AG04449 (cell line): ENCODE measurements at places on chromosomes 7 and 10.

DNA sequence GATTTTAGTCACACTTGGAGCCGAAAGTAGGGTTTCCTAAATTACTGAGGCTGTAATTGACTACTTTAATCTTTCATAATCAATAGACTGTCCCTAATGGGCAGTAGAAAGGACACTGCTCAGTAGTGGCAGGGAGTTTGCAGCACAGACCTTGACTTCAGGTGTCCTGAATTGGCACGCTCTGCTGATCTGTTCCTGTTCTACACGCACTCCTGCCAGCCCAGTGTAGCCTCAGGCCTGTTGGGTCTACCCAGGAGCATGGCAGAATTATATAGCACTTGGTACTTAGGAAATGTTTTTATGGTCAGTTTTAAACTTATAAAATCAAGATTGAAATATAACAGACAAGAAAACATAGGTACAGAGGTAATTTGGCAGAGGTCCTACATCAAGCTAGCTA lies 9.0 kb downstream of the EIF4H start:
- DNase-seq = no peak

DNA sequence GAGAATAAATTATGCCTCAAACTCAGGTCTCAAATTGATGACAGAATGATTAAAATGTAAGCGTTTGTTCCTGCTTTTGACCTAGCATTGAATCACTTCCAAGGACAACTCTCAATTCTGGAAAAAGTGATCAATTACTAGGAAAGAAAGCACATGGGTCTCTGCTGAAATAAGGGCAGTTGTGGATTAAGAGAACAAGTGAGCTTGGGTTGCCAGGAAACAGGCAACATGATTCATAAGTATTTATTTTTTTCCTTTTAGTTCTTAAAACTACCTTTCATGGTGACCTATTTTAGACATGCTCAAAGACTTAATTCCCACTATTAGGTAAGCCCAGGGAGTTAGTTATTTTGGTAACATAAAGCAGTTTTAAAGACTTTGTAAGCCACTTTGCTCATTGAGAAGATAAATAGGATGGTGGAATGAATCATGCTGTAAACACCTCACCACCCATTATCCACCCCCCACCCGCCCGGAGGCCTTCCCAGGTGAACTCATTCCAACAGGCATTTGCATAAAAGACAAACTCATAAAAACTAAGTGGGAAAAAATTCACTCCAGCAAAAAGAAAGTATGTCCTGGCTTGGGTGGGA lies 728.3 kb downstream of the SORCS1 start:
- DNase-seq = no peak

- DNase-seq = no peak
Measured at GRCh38 chr7:4690953-4691856, 9.1 kb downstream of the FOXK1 start.

GRCh38 chr7:17986851-17987250 lies 40.8 kb downstream of the PRPS1L1 start:
- DNase-seq = peak; percentile 64

- no peak for DNase-seq
Measured at GRCh38 chr10:16992611-16993119, 136.9 kb downstream of the CUBN start.

- DNase-seq = no peak
Measured at GRCh38 chr7:27329909-27330308, 87.3 kb downstream of the EVX1 start.

GRCh38 chr10:103660364-103661197 lies 167.1 kb downstream of the NEURL1 start:
- DNase-seq = no peak

DNA sequence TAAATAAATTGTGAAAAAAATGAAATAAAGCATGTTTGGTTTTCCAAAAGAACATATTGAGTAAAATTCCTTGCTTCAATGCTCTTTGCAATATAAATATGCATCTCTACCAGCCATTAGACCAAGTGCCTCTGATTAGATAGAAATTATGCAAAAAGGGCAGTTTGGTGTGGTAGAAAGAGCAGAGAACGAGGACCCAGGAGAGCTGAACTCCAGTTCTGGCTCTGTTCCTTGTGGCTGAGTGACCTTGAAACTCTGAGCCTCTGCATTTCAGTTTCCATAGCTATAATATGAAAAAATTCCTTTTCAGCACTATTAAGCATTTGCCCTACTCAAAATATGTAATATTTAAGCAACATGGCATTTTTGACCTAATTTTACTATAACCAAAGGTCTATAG lies 36.5 kb downstream of the COL1A2 start:
- no peak for DNase-seq

DNA sequence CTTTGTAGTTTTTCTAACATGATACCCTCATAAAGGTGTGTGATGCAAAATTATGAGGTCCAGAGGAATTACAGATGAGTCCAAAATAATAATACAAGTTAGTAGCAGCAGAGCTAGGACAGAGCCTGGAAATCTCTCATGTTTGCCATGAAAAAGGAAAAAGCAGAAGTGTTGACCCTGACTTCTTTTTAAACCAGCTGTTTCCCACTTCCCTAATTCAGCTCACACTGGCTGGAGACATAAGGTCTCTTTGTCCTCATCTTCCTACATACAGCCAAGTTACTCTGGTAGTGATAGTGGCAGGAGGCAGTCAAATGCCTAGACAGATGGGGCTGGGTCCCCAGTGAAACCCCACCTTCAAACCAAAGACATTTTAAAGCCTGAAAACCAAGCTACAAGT lies 269.2 kb downstream of the C7orf25 start:
- DNase-seq = no peak

- no peak for DNase-seq
Measured at GRCh38 chr7:83119494-83119893, 43.2 kb downstream of the PCLO start.
